ENCODE measurements at places on chromosomes 3 and 15. TPM values are rescaled to one million over a fixed set of nuclear protein-coding genes. Genes with fewer than 3 reads are reported as not detected.

SLC33A1 gene
- 21.2 TPM for total RNA-seq

HCN4 gene
- 21.1 TPM for total RNA-seq

ISL2 gene
- not detected for total RNA-seq

CD86 gene
- total RNA-seq: 4.4 TPM

DCP1A gene
- 21.5 TPM for total RNA-seq

TRIM59 gene
- total RNA-seq: 0.40 TPM

UBL7 gene
- 55.1 TPM for total RNA-seq

SCAANT1 gene
- not detected for total RNA-seq

DNA sequence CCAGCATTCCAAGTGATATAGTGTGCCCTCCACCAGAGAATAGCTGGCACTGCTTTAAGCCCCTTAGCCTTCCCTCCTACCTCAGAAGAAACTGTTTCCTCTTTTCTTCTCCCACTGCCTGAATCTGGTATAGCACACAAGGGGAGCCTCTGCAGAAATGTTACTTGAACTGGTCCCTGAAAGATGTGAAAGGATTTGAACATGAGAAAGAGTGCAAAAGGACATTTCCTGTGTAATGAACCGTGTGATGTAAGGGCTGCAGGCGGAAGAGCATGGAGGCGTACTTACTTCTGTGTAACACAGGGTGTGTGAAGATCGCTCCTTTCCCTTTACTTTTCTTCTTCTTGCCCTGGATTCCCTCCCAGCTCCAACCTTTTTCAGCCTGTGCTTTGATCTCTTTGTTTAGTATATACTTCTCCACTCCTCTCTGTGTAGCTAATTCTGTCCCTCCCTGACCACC lies 8.4 kb downstream of the TMOD3 start:
- no peak for DNase-seq

- DNase-seq: no peak
These were observed 588.3 kb upstream of the NAALADL2 start for GRCh38 chr3:174270841-174271240.

DNA sequence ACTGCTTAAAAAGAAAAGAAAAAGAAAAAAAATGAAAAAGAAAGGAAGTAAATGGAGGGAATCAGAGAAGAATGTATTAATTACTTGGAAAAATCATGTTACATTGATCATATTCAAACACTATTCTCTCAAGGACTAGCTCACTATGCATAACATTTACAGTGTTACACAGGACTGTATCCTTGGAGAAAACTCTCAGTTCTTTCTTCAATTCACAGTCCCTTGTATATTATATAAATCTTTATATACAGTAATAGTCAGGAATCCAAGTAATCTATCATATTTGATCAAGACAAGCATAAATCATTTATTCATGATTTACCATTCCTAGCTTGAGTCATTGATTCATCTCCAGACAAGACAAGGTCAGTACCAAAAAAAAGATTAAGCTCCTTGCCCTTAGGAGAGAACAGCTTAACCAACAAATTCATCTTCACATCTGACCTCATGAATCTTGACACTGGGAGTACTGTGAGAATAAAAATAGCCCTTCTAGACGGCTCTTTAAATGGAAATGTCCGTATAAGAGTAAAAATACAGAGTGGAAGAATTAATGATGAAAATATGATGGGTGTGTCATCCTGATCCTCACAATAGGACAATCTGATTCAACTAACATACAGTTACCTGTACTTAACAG lies 980.4 kb downstream of the NAALADL2 start:
- DNase-seq: no peak

GRCh38 chr3:131223373-131224289 lies 157.9 kb upstream of the NUDT16 start:
- no peak for DNase-seq

GRCh38 chr15:67165254-67166253 lies 88.9 kb downstream of the AAGAB start:
- DNase-seq: peak; percentile 62

DNA sequence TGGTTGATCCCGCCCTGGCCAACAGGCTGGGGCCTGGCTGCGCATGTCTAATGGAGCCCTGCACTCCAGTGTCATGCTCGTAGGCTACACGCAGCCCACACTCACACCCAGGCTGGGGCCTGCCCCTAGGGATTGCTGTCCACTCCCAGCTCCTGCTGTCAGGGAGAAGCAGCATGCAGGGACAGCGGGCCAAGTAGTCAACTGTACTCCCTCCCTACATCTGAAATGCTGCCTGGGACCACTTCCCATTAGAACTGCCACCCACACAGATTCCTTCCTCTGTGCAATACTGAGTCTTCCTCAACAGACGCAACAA lies 16.1 kb downstream of the ALS2CL start:
- DNase-seq: peak; percentile 81

GRCh38 chr3:194103505-194103904 lies 32.4 kb upstream of the HES1 start:
- DNase-seq: no peak

DNA sequence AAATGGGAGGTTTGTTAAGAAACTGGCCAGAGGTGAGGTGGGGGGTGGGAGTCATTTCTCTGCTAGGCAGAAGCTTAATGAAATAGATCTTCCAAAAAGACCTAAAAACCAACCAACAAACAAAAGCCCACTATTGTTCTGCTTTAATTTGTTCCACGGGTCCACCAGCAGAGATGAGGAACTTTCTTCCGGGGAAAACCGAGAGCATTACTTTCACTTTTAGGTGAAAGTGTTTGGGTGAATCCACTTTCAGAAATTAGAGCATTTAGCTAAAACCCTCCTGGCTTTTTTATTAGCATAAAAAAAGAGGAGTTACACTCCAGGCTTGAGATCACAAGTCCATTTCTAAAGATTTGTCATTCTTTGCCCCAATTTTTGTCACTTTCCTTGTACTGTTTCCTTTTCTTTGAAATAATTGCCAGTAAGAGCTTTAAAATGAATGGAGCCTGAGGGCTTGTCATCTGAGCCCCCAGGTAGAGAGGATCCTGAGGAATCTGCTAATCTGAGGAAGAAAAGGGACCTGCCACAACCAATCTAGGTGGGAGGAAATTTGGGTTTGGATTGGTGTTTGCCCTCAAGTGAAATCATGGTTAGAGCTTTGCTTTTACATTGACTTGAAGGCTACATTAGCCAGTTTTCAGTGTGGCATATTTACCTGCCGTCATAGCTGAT lies 667.6 kb downstream of the NAALADL2 start:
- no peak for DNase-seq

DNA sequence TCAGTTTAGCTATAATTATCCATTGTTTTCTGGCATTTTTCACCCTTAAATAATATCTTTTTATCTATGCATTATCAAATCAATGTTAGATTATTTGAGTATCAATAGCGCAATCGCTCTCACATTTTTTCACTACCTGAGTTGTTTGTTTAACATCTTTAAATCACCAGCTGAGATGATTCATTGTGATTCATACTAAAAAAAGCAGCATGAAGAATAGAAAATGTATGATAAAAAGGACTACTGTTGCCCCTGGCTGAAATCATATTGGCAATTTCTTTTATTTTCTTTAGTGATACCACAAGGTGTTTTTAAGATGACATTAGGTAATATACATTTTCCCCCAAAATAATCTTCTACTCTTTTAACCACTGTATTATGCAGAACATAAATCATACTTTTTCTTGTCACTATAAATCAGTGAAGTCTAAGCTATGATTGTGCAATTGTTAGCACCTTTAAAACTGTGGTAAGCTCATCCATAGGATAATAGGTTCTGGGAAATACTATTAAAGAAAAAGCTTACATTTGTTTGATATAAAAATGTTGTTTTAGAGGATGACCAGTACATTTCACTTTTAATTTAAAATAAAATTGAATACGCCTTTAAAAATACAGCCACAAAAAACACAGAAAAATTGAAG lies 889.1 kb downstream of the NAALADL2 start:
- no peak for DNase-seq

DNA sequence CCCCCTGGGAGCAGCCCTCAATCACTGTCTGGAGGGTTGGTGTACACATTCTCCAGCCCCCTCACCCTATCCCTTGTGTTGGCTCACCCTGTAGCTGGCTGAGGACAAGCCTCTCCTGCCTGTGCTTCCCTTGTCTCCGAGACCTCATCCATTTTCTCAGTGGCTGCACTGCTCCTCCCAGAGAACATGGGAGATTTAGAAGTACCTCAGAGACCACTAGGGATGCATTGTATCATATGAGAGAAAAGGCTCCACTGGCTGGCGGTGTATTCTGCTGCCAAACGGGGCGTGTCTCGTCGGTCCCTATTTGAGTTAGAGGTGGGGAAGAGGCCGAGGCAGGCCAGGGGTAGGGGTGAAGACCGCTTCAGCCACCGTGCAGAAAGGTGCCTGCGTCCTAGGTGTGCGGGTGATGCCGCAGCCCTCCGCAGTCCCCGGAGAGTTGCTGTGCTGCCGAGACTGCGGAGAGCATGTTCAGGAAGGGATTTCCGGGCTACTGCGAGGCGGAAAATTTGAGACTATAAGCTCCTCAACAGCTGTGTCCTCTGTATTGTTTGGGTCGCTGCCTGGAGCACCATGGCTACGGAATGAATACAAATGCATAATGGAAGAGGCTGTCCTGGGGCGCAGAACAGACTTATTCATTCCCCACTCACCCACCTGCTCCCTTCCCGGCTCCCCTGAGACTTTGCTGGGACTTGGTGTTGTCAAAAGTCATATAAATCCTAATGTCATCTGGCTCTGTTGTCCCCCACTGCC lies 43.8 kb downstream of the SPSB4 start:
- DNase-seq: peak; percentile 85

Data from left ventricle myocardium superior (tissue), 1 donor.